Upper lobe of right lung (tissue), 1 donor: ENCODE measurements at places on chromosomes 16 and 17. TPM values are rescaled to one million over a fixed set of nuclear protein-coding genes. Genes with fewer than 3 reads are reported as not detected.

The FNDC8 gene
- not detected for total RNA-seq

The TLCD3A gene
- total RNA-seq, result 11.9 TPM

The SAMD14 gene
- 21.5 TPM for total RNA-seq

The KRTAP3-1 gene
- not detected for total RNA-seq

The PPP1R27 gene
- total RNA-seq, result not detected

The NR1D1 gene
- 24.9 TPM for total RNA-seq

The TTLL6 gene
- 0.20 TPM for total RNA-seq

The MSLN gene
- total RNA-seq, result 93.3 TPM

The STX1B gene
- total RNA-seq, result 0.58 TPM

The MMP15 gene
- 25.2 TPM for total RNA-seq

The CIBAR2 gene
- total RNA-seq, result not detected

The KRTAP4-9 gene
- not detected for total RNA-seq

The EPX gene
- not detected for total RNA-seq

The CCDC200 gene
- not detected for total RNA-seq

The LDHD gene
- total RNA-seq, result 10.7 TPM

The PIRT gene
- not detected for total RNA-seq

The KRTAP1-5 gene
- not detected for total RNA-seq

The SPNS2 gene
- 67.0 TPM for total RNA-seq

The SECTM1 gene
- total RNA-seq, result 26.4 TPM

The NPIPB8 gene
- 2.8 TPM for total RNA-seq

The G6PC1 gene
- total RNA-seq, result not detected

The AGRP gene
- total RNA-seq, result 4.9 TPM

The IKZF3 gene
- total RNA-seq, result 8.2 TPM

The GNG13 gene
- total RNA-seq, result not detected
